ENCODE measurements at places on chromosomes 16 and 17.

DNA sequence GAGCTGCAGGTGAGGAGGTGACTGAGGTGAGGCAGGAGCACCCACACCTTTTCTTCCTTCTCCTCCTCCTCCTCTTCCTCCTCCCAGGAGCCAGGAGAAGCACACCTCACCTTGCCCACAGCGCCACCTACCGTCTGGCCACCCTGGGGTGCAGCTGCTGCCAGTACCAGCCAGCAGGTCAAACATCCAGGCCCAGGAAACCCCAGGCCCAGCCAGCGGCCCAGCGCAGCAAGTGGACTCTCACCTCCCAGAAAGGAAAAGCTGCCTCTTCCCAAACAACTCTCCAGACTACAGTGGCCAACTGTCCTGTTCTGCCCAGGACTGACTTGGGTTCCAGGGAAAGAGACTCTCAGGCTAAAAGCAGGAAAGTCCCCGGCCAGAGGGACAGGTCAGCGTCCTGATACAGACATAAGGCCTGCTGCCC, 22.7 kb downstream of the PEMT start:
- peak; percentile 76 for DNase-seq

- DNase-seq, result no peak
These were observed 66.6 kb downstream of the ANKRD11 start for GRCh38 chr16:89423681-89424260.

GRCh38 chr16:2692948-2693651, 10.8 kb downstream of the KCTD5 start:
- no peak for DNase-seq

- DNase-seq, result no peak
These were observed 89.8 kb downstream of the PMP22 start for GRCh38 chr17:15175356-15175755.

DNA sequence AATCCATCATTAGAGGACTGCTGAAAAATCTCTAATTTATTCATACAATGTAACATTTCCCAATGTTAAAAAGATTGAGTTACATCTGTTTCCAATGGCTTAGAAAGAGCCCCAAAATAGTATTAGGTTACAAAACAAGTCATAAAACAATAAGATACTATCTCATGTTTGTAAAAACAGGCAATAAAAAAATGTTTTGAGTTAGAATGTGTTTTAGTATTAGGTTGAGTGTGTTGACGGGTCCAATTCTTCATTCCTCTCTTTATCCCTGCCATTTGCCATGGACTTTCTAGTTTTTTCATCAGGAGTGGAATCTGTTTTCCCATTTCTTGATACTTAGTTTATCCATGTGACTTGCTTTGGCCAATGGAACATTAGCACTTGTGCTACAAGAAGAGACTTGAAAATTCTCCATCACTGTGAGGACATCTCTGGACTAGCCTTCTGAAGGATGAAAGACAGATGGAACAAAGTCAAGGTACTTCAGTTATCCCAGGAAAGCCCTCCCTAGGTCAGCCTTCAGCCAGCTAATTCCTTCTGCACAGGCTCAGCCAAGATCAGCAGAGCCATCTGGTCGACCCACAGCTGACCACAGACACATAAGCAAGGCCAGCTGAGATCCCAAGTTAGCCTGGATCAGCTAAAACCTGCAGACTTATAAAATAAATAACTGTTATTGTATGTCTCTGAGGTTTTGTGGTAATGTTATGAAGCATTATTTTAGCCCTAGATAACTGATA, 83.3 kb downstream of the HS3ST3A1 start:
- DNase-seq, result no peak

GRCh38 chr16:10987361-10988163, 43.2 kb downstream of the CLEC16A start:
- DNase-seq, result no peak

- DNase-seq, result no peak
These were observed 13.4 kb downstream of the PGS1 start for GRCh38 chr17:78391843-78392242.

- DNase-seq, result no peak
These were observed 8.2 kb upstream of the COL1A1 start for GRCh38 chr17:50209472-50210239.

DNA sequence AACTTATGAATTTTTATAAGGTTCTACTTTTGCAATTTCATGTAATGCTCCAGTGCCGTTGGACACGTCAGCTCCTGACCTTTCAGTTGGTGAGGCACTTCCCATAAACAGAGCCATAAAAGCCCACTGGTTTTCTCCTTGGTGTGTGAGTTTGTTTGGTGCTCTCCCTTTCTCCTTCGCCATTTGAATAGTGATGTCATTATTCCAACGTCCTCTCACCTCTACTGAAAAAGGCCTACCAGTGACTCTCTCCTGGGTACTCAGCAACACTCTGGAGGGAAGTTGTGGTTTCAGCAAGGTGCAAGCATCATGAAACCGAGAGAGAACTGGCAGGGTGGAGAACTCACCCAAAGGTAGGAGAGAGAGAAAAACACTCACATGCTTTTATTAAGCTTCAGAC, 29.6 kb upstream of the HNF1B start:
- DNase-seq, result peak; percentile 44
